ENCODE measurements at places on chromosomes 6 and 20.

GRCh38 chr6:130381459-130382380 is 15.9 kb downstream of the TMEM200A start:
- DNase-seq: no peak

GRCh38 chr20:58693226-58694006 is 816 bp downstream of the NPEPL1 start:
- DNase-seq: no peak

DNA sequence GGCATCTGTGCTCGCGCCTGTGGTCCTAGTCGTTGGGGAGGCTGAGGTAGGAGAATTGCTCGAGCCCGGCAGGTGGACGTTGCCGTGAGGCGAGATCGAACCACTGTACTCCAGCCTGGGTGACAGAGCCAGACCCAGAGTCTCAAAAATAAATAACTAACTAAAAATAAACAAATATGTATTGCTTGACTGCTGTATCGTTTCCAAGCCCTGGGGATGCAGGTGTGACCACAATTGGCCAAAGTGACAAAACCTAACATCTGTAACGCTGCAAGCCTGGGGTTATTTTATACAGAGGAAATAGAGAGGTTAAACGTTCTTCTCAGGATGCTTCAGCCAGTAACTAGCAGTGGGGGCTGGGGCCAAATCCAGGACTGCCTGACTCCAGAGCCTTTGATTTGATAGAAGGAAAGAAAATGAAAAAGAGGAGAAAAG is 1.9 kb upstream of the SRSF3 start:
- no peak for DNase-seq

- no peak for DNase-seq
Observed at GRCh38 chr20:22423190-22423832, 161.1 kb downstream of the FOXA2 start.

GRCh38 chr6:7806711-7807110 is 80.8 kb downstream of the BMP6 start:
- DNase-seq: no peak

GRCh38 chr20:62561948-62562347 is 80.4 kb upstream of the SLCO4A1 start:
- no peak for DNase-seq

DNA sequence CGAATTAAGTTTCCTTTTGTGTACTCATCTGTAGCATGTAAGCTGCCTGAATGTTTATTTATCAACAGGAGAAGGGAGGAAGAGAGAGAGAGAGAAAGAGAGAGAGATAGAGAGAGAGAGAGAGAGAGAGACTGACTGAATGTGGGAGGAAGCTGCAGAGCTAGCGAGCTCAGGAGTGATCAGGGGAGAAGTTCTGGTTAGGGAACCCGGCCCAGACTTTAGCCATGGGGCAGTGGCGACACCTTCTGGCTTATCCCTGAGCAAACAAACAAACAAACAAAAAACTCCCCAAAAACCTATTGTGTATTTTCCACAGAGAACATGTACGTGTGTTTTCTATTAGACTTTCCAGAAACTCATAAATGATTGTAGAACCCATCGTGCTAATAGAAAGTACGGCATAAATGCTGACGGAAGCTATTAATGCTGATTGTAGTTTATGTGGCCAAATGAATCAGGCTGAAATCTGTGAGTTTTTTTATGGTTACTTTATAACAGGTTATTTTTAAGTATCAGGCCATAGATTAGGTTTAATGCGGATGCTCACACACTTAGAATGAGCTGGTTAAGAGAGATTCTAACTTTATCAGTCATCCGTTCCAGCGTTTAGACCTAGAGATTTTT is 92.8 kb downstream of the CLIC5 start:
- DNase-seq: no peak

GRCh38 chr20:5364136-5364821 is 47.5 kb upstream of the PROKR2 start:
- DNase-seq: no peak

GRCh38 chr6:112085286-112086065 is 1.8 kb downstream of the TUBE1 start:
- DNase-seq: no peak

- DNase-seq: no peak
Observed at GRCh38 chr20:60254901-60255411, 296.7 kb downstream of the CDH26 start.

GRCh38 chr6:169787797-169788196 is 36.4 kb downstream of the ERMARD start:
- DNase-seq: no peak

GRCh38 chr6:6546318-6547109 is 42.0 kb upstream of the LY86 start:
- DNase-seq: no peak

DNA sequence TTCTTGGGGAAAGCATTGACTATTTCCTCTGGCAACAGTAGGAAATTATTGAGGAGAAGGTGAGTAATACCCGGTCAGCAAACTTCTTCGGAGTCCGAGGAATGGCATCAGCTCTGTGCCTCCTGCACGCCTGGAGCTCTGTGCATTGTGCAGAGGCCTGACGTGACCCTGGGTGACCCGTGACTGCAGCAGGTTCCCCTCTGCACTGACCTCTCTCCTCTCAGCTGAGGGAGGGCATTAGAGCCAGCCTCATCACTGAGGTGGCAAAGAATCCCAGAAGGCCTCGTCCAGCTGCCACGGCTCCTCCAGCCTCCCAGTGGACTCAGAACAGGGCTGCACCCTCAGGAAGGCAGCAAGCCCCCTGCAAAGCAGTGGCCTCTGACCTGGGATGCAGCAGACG is 502.9 kb downstream of the CD83 start:
- no peak for DNase-seq

DNA sequence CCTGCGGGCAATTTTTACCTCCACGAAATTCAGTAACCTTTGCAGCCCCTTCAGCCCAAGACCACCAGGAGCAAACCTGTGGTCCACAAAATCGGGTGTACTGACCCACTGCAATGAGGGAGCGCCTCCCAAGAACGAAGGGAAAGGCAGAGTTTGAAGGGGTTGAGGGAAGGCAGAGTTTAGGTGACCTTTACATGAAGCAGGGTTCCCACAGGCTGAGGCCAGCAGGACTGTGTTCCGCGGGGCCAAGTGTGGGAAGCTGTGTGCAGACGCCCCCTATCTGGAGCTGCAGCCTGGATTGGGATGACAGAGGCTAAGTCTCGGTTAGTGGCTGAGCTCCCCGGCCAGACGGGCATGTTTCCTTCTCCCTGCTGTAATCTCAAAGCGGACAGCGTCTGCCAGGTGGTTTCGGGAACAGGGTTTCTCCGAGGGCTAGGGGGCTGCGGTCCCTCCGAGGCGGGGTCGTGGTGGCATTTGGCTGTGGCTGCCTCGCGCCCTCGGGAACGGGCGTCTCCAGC is 826 bp upstream of the PYGB start:
- DNase-seq: no peak

DNA sequence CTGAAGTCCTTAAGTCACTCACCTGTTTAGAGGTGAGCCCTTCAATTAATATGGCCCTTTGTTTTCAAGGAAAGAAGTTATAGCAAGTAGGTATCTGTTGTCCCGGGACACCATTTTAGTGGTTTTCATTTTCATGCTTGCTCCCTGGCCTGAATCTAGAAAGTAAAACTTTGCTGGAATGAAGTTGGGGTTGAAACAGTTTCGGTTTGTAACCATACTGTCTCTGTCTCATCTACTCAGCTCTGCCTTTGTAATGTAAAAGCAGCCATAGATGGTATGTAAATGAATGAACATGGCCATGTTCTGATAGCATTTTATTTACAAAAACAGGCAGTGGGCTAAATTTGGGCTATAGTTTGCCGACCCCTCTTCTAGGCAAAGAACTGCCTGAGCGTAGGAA is 64.9 kb upstream of the GNRH2 start:
- no peak for DNase-seq

DNA sequence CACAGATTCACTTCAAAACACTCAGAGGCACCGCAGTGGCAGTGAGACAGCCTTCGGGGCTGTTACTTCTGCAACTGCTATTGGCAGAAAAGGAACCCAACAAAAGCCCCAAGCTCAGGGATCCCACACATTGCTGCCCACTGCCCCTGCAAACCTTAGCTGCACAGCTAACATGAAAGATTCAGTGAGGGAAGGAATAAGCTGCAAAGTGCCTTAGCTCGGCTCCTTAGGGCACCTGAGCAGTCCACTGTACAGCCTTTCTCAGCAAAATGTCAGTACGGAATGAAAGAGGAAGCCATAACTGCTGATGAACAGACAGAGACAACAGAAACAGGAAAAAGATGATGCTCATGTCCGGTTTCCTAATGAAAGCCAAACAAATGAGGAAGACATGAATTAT is 179.7 kb upstream of the SHLD1 start:
- no peak for DNase-seq

- no peak for DNase-seq
Observed at GRCh38 chr6:104973404-104973803, 16.5 kb downstream of the LIN28B start.

- no peak for DNase-seq
Observed at GRCh38 chr6:34491091-34491430, 25.2 kb downstream of the PACSIN1 start.

GRCh38 chr20:4728120-4728760 is 6.5 kb downstream of the PRND start:
- DNase-seq: no peak

DNA sequence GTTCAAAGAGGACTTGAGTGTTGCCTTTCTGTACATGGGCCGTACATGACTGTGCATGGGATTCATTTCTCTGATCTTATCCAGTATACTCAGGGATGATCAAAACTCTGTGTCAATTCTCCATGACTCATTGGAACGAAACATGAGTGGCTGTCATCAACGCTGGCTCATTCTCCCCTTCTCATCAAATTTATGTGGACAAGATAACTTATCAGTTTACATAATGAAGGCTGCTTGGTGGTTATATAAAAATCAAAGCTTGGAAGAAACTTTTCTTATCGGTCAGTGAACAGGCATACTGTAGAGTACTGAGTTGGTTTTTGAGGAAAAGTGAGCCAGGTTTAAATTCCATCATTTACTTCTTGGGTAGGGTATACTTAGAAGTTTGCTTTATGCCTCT is 24.9 kb downstream of the CRISP1 start:
- DNase-seq: no peak

DNA sequence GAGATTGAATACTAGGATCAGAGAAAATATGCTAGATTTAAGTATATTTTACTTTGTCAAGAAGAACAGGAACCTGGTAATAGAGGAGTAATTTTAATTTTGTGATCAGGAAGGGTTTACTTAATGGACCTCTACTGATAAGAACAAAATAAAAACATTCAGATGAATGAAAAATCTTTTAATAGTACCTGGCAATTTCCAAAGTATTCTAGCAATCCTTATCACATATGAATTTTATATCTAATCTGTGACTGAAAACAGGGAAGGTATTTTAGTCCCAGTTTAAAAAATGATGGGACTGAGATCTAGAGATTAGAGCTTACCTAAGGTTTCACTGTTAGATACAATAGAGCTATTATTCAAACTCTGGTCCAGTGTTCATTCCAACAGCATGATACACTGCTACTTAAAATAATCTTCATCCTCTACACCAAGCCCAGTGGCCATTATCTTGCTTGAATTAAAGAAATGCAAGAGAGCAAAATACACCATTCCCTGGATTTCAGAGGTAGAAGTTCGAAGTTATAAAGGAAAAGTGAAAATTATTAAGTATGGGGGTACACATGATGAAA is 13.5 kb downstream of the SLC17A5 start:
- no peak for DNase-seq

- no peak for DNase-seq
Observed at GRCh38 chr20:47011984-47012383, 117.3 kb downstream of the EYA2 start.

DNA sequence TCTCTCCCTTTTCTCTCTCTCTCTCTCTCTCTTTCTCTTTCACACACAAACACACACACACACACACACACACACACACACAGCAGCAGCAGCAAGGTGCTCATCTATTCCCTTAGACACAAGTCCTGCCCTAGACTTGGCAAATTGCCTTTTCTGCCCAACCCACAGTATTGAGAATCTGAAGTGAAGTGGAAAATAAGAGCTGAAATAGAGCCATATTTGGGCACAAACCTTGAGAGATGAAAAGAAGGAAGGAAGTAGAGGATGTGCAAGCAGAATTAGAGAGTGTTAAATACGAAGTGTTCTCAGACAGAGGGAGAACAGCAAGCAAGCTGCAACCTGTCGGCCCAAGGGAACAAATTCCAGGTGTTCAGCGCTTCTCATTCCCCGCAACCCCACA is 557.5 kb upstream of the NOX3 start:
- no peak for DNase-seq

DNA sequence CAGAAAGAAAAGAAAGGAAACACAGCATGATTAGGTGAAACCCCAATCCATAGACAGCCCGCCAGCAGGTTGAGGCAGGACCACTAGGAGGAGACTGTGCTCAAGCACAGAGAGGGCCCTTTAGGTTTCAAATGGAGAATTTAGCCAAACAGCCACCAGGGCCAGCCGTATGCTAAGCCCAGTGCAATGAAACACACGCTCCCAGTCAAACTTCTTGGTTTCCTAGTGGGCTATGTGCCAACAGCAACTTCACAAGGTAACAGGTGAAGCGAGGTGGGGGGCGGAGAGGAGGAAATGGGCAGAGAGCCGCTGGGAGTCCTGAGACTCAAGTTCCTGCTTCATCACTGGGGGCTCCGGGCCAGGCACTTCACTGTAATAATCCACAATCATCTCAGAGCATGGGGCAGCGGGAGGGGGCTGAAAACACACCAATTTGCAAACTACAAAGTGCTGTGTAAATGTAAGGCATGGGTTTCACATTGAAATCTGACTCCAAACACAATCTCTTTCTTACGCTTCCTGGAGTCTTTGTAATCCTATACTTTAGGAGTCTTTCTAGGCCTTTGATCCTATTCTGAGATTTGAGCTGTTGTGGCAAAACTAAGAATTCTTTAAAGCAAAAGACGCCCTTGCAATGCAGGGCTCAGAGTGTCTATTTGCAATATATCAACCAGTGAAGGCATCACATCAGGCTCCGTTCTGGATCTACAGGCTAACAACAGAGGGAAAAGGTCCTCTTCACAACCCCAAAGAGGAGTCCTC is 117.3 kb downstream of the OPRM1 start:
- DNase-seq: no peak

DNA sequence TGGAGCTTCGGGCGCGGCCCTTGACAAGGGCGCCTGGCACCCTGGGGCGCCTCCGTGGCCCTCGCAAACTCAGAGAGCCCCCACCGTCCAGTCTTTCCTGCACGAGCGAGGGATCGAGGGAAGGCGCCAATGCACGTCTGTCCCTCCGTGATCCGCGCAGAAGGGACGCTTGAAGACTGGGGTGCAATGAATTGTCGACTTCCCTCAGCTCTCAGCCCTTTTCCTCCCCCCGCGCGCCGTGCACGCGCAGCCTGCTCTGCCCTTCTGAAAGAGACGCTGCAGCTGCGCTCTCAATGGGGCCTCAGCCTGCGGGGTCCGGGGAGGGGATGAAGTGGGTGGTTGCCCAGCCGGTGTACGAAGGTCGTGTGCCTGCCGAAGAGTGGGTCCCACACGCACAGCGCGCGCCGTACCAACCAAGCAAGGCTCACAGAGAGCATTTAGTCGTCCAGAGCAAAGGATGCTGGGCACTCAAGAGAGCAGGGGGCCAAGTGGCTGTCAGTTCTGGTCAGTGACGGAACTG is 5.5 kb upstream of the SOX4 start:
- DNase-seq: no peak

- DNase-seq: no peak
Observed at GRCh38 chr20:11156922-11157321, 483.1 kb upstream of the JAG1 start.
